Ovary (tissue), 10 donors: ENCODE measurements at places on chromosomes 4 and X. TPM values are rescaled to one million over a fixed set of nuclear protein-coding genes. Genes with fewer than 3 reads are reported as not detected.

GRCh38 chrX:44068043-44068442 lies 94.9 kb upstream of the NDP start:
- no peaks in the 10 kb centered on the region for H3K4me1 ChIP-seq
- no peak for DNase-seq
- no peaks in the 10 kb centered on the region for H3K27me3 ChIP-seq
- H3K36me3 ChIP-seq: no peaks in the 10 kb centered on the region
- no peak overlapping the region for H3K4me3 ChIP-seq

- peaks cover 2% of the 10 kb centered on the region for H3K4me1 ChIP-seq
- H3K27me3 ChIP-seq: no peaks in the 10 kb centered on the region
- H3K36me3 ChIP-seq: no peaks in the 10 kb centered on the region
- no peak overlapping the region for H3K4me3 ChIP-seq
These were observed 71.9 kb downstream of the LIMCH1 start for GRCh38 chr4:41609851-41610250.

GRCh38 chr4:183355405-183355804 lies 33.2 kb upstream of the CLDN24 start:
- H3K4me3 ChIP-seq: no peak overlapping the region
- no peak overlapping the region for H3K27ac ChIP-seq
- no peaks in the 10 kb centered on the region for H3K27me3 ChIP-seq
- DNase-seq: no peak

XK gene
- 1.0 TPM for total RNA-seq

DNA sequence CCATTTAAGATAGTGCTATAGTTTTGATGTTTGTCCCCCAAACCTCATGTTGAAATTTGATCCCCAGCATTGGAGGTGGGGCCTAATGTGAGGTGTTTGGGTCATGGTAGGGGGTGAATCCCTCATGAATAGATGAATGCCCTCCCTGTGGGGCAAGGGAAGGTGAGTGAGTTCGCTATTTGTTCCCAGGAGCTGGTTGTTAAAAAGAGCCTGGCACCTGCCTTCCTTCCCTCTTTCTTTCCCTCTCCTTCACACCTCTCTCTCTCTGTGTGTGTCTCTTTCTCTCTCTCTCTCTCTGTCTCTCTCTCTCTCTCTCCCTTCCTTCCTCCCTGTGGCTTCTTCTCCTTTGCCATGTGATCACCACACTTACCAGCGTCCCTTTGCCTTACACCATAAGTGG lies 160.7 kb downstream of the AASDH start:
- no peaks in the 10 kb centered on the region for H3K4me1 ChIP-seq
- no peak overlapping the region for H3K4me3 ChIP-seq
- DNase-seq: no peak
- H3K27me3 ChIP-seq: no peaks in the 10 kb centered on the region
- H3K36me3 ChIP-seq: no peaks in the 10 kb centered on the region
- no peak overlapping the region for H3K27ac ChIP-seq

GRCh38 chr4:173057901-173058300 lies 110.7 kb upstream of the GALNT7 start:
- no peak overlapping the region for H3K4me3 ChIP-seq
- H3K27ac ChIP-seq: no peak overlapping the region
- H3K36me3 ChIP-seq: no peaks in the 10 kb centered on the region
- no peaks in the 10 kb centered on the region for H3K4me1 ChIP-seq
- H3K27me3 ChIP-seq: no peaks in the 10 kb centered on the region

DNA sequence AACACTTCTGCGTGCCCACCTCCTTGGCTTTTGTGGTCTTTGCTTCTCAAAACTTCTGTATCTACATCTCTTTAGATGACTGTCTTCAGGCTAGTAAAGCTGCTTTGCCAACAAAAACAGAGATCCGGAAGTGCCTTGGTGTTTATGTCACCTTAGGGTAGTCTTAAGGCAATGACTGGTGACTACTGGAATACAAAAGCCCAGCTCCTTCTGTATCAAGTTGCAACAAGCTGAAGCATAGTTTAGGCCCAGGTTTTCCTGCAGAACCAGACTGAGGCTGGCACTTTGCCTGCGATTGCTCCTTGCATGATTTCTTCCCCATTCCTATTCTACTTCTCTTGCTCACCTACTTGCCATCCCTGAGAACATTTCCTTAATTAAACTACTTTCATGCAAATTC lies 333.8 kb downstream of the DMD start:
- no peaks in the 10 kb centered on the region for H3K4me1 ChIP-seq
- H3K27me3 ChIP-seq: no peaks in the 10 kb centered on the region
- H3K27ac ChIP-seq: no peak overlapping the region
- H3K4me3 ChIP-seq: no peak overlapping the region
- DNase-seq: no peak
- H3K36me3 ChIP-seq: no peaks in the 10 kb centered on the region

DNA sequence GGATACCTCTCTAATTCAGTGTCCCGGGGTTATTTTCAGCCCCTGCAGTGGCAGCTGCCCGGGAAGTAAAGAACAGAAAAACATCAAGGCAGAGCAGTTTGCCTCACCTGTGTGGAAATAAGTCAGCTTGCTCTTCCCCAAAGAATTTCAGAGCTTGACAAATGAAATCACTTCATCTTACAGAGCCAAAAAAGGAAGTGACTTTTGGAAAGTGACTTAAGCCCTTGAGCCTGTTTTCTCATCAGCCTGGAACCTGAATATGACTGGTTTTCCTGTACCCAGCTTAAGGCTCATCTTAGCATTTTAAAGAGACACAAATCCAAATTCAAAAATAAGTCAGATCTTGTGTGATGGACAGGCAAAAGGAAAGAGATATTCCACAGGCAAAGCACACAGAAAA lies 211.6 kb downstream of the RCHY1 start:
- no peaks in the 10 kb centered on the region for H3K4me1 ChIP-seq
- DNase-seq: no peak
- H3K4me3 ChIP-seq: no peak overlapping the region
- no peaks in the 10 kb centered on the region for H3K36me3 ChIP-seq
- H3K27me3 ChIP-seq: no peaks in the 10 kb centered on the region

C1QTNF7 gene
- 14.1 TPM for total RNA-seq

- H3K4me1 ChIP-seq: no peaks in the 10 kb centered on the region
- H3K36me3 ChIP-seq: no peaks in the 10 kb centered on the region
- no peaks in the 10 kb centered on the region for H3K27me3 ChIP-seq
- H3K27ac ChIP-seq: no peak overlapping the region
- DNase-seq: no peak
- no peak overlapping the region for H3K4me3 ChIP-seq
These were observed 187.0 kb upstream of the LDB2 start for GRCh38 chr4:17085416-17085815.

SCML2 gene
- total RNA-seq: 6.7 TPM

FATE1 gene
- not detected for total RNA-seq

DNA sequence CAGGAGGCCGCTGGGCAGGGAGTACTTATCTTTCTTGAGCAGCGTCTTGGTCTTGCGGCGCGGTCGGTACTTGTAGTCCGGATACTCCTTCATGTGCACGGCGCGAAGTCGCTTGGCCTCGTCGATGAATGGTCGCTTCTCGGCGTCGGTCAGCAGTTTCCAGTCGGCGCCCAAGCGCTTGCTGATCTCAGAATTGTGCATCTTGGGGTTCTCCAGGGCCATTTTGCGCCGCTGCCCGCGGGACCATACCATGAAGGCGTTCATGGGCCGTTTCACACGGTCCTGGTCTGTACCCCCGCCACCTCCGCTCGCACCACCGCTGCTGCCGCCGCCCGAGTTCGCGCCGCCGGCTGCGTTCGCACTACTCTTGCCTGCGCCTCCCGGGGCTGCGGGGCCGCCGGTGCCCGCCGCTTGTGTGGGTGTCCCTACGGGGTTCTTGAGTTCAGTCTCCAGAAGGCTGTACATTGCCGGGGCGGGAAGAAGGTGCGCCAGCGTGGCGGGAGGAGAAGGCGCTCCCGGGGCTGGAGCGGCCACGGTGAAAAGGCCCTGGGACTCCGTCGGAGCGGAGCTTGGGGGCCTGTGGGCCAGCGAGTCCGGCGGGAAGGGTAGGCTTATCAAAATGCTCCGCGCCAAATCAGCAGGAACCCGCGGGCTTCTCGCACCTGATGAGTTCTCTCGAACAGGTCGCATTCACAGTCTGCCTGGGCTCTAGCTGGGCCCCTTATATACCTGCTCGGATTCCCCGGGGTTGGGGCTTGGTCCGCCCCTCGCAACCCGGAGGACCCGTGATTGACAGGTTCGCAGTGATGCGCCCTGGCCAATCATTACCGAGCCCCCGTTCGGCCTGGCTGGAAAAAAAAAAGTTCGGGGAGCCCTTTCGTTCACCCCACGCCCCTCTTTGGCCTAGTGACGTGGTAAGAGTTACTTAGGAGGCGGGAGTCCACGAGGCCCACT lies at the start of gene SOX3:
TSS of gene SOX3 (minus strand) at position 699 of the 954 bp plus-strand sequence. CDS start at position 690, 9 bp downstream.
- no peak within 1 kb of the TSS for H3K27ac ChIP-seq
- no peaks in the 10 kb centered on the region for H3K36me3 ChIP-seq
- no peak within 1 kb of the TSS for H3K4me3 ChIP-seq
- H3K4me1 ChIP-seq: no peaks in the 10 kb centered on the region
- no peak for DNase-seq

- no peaks in the 10 kb centered on the region for H3K4me1 ChIP-seq
- no peak overlapping the region for H3K27ac ChIP-seq
- DNase-seq: no peak
- no peak overlapping the region for H3K4me3 ChIP-seq
- H3K27me3 ChIP-seq: no peaks in the 10 kb centered on the region
These were observed 11.8 kb upstream of the UGT2A3 start for GRCh38 chr4:68963374-68963773.

F9 gene
- total RNA-seq: 0.20 TPM

- peaks cover 5% of the 10 kb centered on the region for H3K4me1 ChIP-seq
- H3K4me3 ChIP-seq: no peak overlapping the region
- no peak overlapping the region for H3K27ac ChIP-seq
- H3K36me3 ChIP-seq: no peaks in the 10 kb centered on the region
These were observed 313.6 kb upstream of the RASGEF1B start for GRCh38 chr4:81785338-81785737.
